CMK (cell line): ENCODE measurements at places on chromosomes 5 and 9.

GRCh38 chr5:108911055-108911454 is 163.4 kb downstream of the FER start:
- DNase-seq: no peak

DNA sequence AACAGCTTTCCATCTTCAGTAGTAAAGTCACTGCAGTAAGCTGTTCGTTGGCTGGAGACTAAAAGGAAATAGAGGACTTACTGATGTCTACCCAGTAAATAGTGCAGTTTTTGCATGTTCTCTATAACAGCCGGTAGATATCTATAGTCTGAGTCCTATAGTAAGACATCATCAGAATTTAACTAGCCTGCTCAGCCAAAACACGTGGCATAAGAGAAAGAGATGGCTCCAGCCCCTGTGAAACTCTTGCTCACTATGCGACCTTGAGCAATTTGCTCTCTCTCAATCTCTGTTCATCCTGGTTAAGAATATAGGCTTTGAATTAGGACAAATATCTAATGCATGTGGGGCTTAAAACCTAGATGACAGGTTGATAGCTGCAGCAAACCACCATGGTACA is 201.6 kb upstream of the PAPPA start:
- DNase-seq: no peak

DNA sequence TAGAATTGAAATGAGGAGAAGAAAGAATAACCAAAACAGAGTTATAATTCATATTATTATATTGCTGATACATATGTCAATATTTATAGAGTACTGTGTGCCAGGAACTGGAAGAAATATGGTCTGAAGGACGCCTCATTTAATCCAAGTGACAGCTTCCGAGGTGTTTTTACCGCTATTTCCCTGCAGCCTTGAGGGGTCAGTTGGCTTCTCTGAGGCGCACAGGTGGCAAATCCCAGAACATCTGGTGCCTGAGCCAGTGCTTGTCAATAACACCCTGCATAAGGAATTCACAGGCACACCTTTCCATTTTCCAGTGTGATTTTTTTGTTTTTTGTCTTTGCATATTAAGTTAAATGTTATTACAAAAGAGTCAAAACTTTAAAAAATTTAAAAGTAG is 43.3 kb upstream of the CTSL start:
- DNase-seq: no peak

DNA sequence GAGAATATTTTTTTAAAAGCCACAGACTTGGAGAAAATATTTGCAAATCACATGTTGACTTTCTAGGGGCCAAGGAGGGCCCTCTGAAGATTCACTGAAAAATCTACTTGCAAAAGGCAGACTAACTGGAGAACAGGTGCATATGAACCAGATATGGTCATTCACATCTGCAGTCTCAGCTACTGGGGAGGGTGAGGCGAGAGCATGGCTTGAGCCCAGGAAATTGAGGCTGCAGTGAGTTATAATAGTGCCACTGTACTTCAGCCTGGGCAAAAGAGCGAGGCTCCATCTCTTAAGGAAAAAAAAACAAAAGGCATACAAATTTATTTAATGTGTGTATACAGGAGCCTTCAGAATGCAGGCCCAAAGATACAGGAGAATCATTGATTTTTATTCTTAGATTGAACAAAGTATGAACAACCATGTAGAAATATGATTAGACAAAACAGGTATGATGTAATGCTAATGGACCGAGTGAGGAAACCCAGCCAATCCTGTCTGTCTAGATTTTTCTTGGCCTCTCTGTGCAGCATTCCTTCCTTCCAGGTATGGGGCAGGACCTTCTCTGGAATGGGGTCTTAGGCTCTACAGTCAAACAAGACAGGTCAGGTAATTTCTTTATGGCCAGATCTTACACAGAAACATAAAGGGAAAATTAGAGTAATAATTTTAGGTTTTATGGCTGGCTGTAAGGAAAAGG is 15.3 kb upstream of the SLC27A6 start:
- no peak for DNase-seq

GRCh38 chr5:10556289-10556807 is 7.5 kb upstream of the ANKRD33B start:
- DNase-seq: no peak

DNA sequence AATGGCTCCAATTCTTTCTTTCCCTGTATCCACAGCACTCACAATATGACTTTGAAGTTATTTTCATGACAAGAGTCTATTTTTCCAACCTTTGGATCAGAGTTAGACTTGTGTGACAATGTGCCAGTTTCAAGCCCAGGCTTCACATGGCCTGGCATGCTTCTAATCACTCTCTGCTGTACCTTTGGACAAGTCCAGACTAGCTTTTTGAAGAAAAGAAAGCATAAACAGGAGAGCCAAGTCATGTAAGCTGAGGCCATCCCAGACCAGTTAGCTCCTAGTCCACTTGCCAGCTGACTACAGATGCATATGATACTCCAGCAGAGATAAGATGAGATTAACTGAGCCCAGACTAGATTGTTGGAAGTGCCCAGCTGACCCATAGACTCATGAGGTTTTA is 513.6 kb upstream of the C9orf72 start:
- DNase-seq: no peak

- DNase-seq: no peak
These were observed 187.2 kb upstream of the CDH10 start for GRCh38 chr5:24831989-24832388.

DNA sequence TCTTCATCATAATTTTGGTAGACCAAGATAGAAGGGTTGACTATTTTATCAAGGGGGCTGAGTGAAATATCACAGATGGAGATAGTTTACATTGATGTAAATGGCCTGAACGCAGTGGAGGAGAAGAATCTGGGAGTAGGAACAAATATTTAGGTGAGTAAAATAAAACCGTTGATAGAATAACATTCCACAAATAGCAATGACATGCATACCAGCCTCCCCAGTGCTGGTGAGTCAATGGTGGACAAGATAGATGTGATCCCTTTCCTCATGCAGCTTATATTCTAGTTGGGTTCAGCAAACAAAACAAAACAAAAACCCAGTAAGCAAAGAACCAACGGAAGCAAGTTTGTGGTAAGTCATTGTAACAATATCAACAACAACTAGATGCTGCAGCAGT is 385.2 kb downstream of the FAM170A start:
- no peak for DNase-seq

GRCh38 chr5:80607832-80608231 is 37.8 kb upstream of the ANKRD34B start:
- no peak for DNase-seq

DNA sequence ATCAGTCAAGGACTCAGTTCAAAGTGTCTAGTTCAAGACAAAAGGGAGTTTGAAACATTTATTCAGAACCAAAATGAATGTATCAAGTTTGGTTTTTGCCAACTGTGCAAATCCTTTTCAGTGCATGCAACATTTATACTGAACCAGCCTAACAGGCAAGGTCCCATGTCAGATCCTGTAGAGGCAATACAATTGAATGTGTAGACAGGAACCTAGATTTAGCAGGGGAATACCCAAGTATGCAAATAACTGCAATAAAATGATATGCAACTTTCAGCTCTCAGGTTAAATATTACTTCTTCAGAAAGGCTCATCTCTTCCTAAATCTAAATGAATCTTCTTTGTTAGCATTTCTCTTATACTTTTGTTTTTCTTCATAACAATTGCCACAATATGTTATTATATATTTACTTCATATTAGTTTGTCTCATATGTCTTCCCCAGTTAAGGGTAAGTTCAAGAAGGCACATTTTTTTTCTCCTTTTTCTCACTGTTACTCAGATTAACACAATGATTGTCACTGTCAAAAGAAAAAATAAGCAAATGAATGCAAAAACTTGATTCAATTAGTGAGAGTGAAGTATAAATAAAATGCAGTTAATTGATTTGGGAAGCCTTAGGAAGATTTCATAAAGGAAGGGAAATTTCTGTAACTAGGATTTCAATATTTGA is 163.9 kb upstream of the RASA1 start:
- no peak for DNase-seq

GRCh38 chr9:96461336-96461735 is 11.4 kb downstream of the HABP4 start:
- DNase-seq: no peak

GRCh38 chr9:89447416-89447815 is 50.5 kb downstream of the SEMA4D start:
- no peak for DNase-seq

- DNase-seq: no peak
These were observed 377.4 kb downstream of the PDE4D start for GRCh38 chr5:59516161-59516560.

DNA sequence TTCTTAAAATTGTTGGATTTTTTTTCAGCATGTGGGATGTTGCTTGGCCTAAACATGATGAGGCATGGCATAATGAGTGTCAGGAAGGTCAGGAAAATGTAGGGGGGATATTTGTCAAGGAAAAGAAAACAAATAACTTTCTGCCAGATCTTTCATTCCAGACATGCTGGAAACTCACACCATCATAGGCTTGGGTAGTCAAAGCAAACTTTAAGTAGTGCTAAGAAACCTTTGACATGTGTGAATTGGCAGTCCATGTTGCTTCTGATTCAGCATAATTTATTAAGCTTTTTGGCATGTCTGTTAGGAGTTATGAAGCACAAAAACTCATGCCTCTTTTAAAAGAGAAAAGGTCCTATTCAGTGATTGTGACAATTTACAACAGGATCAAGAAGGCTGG is 61.3 kb upstream of the MTAP start:
- no peak for DNase-seq

DNA sequence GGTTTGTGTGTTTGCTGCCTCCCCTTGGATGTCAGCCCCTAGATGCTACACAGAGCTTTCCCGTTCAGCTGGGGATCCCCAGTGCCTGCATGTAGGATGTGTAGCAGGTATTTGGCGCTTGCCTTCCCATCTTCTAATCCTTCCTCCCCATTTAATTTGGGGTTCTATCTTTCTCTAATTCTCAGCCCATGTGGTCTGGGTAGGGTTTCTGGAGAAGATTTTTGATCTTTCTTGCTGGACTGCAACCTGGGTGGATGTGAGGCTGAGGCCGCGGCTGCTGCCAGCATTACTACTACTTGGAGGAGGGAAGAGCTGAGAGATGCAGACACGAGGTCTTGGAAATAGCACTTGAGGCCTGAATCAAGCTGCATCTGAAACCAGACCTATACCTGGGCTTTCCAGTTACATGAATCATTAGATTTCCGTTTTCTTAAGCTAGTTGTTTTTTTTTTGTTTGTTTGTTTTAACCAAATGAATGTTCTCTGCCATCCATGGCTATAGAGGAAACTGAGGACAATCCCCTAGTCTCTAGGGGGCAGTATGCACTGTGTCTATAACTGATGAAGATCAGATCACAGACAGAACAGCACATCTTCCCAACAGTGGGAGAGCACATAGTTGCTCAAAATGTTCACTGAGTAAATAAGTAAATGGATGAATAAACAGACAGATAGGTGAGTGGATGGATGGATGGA is 178.6 kb downstream of the FGF18 start:
- no peak for DNase-seq

GRCh38 chr9:130768265-130768664 is 66.8 kb upstream of the ABL1 start:
- no peak for DNase-seq
